ENCODE measurements at places on chromosomes 12 and 14.
A peak's percentile ranks its signal among the peaks of the same experiment; 100 is the strongest.

DNA sequence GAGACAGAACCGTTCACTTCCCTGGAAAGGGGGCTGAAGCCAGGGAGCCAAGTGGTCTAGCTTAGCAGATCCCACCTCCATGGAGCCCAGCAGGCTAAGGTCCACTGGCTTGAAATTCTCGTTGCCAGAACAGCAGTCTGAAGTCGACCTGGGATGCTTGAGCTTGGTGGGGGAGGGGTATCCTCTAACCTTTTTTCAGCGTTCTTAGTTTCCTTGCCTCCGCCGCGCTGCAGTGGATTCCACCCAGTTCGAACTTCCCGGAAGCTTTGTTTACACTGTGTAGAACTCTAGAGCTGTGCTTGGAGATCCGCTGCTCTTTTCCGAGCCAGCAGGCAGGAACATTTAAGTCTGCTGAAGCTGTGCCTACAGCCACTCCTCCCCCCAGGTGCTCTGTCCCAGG, 45.2 kb upstream of the FKBP4 start:
- DNase-seq, result no peak

- no peak for DNase-seq
These were observed 19.1 kb downstream of the TPCN1 start for GRCh38 chr12:113240395-113240794.

DNA sequence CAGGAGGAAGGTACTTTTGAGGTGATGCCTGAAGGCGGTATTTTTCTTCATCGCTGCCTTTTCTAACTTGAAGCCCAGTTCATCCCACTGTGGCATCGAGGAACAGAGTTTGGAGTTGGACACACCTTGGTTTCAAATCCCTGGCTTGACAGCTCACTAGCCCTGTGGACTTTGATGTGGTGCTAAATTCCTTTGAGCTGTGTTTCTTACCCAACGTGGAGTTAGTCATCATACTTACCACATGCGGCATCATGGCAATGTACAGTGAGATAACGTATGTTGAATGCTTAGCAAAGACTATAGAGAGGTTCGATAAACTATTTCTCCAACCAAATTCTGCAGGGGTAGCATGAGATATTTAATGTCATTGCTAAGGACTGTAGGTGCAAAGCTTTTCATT, 3.4 kb downstream of the PLEKHG3 start:
- DNase-seq, result peak; percentile 40

- no peak for DNase-seq
These were observed 531 bp downstream of the DLGAP5 start for GRCh38 chr14:55190906-55191202.

DNA sequence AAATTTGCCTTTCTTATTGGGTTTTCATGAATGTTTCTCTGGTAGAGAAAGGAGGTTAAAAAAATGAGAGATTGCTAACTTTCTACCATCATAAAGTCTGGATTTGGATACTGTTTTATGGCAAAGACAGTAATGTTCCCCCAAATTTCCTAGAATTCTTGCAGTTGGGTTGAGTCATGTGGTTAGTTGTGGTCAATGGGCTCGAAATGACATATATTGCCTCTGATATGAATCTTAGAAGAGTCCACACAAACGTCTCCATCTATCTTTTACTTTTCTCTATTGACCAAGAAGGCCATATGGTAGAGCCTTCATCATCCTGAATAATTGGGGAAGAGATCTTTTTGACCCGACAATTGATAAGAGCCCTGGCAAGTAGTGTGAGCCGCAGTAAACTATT, 119.5 kb upstream of the PMCH start:
- no peak for DNase-seq

GRCh38 chr12:95767703-95768102, 22.9 kb downstream of the NTN4 start:
- DNase-seq, result no peak

- no peak for DNase-seq
These were observed 74.2 kb downstream of the NOC4L start for GRCh38 chr12:132218527-132218875.

DNA sequence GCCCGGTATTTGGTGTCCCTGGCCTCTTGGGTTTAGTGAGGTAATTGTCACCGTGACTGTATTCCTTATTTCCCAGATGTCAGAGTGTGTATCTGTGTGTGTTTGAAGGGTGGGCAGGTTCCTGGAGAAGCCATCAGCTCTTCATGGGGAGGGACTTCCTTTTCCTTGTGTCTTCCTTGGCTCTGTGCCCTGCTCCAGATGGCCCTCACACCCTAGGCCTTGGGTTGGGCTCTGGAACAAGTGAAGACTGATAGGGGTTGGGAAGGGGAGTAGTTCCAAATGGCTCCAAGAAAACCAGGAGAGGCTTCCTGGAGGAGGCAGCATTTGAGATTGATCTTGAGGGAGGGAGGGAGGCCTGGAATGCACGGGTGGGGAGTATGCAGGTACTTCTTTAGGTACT, 43.8 kb upstream of the PRIMA1 start:
- DNase-seq, result no peak

GRCh38 chr12:122878780-122879612, 16.9 kb downstream of the VPS37B start:
- no peak for DNase-seq

DNA sequence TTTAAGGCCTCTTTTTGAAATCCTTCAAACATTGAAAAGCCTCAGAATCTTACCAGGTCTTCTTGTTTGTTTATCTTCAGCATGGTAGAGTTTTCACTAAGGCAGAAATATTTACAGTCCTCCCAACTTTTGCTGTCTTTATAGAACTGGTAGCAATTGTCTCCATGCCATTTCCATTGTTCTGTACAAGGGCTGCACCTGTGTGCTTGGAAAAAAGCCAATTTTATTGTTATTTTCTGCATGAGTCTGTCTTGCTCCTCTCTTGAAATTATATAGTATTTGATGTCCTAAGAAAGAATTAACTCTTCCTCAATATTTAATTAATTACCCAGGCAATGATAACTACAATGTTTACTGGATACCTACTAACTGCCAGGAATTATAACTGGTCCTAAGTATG, 23.3 kb downstream of the CLEC1A start:
- no peak for DNase-seq

GRCh38 chr12:46560874-46561273, 188.3 kb upstream of the SLC38A2 start:
- no peak for DNase-seq

DNA sequence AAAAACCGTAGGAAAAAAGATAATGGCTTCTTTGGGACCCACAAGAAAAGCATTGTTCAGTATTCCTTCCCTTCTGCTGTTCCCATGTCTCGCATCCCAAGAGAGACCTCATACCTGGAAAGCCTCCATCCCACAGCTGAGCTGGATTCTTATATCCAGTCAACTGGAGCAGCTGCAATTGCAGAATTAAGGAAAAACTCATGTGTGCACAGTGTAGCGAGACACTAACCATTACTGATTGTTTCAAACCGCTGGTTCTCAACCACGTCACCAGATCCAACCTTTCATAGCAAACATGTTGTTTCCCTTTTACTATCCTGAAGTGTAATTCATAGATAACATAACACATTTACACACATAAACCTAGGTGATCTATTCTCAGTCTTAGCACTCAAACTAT, 5.5 kb upstream of the RNASE10 start:
- no peak for DNase-seq

- DNase-seq, result no peak
These were observed 67.4 kb downstream of the LGMN start for GRCh38 chr14:92680781-92681650.

- DNase-seq, result no peak
These were observed 37.9 kb upstream of the ST8SIA1 start for GRCh38 chr12:22372277-22372837.

GRCh38 chr12:71867131-71867530, 27.6 kb downstream of the TBC1D15 start:
- no peak for DNase-seq

GRCh38 chr12:13046964-13047363, 2.8 kb downstream of the FAM234B start:
- no peak for DNase-seq

GRCh38 chr12:98274430-98275130, 240.8 kb upstream of the TMPO start:
- no peak for DNase-seq

- DNase-seq, result no peak
These were observed 5.9 kb downstream of the SERPINA6 start for GRCh38 chr14:94317259-94317658.

GRCh38 chr14:53356361-53357150, 203.4 kb upstream of the DDHD1 start:
- no peak for DNase-seq

GRCh38 chr14:97268097-97268496, 470.9 kb downstream of the VRK1 start:
- DNase-seq, result no peak

GRCh38 chr12:49808686-49809380, 19.4 kb downstream of the NCKAP5L start:
- peak; percentile 64 for DNase-seq

GRCh38 chr14:52055167-52055566, 13.7 kb downstream of the NID2 start:
- no peak for DNase-seq

- no peak for DNase-seq
These were observed 72.1 kb downstream of the AVPR1A start for GRCh38 chr12:63078906-63079305.

DNA sequence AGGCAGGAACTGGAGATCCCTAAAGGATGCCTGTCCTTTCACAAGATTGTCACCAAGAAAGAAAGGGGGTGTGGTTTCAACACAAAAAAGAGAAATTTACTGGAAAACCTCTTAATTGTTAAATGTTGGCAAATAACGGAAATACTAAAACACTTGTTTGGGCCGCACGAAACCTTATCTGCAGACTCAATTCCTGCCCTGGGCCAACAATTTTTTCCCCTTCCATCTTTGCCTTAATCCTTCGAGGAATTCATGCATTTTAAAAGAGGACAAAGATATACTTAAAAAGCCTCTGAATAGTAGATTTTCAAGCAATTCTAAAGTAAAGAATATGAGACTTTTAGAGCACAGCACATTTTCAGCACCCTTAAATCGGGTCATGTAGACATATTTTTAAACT, 366.2 kb downstream of the DUSP6 start:
- DNase-seq, result no peak

- no peak for DNase-seq
These were observed 120.5 kb upstream of the NCOR2 start for GRCh38 chr12:124687917-124688316.

GRCh38 chr12:38776647-38777046, 128.7 kb downstream of the CPNE8 start:
- no peak for DNase-seq

DNA sequence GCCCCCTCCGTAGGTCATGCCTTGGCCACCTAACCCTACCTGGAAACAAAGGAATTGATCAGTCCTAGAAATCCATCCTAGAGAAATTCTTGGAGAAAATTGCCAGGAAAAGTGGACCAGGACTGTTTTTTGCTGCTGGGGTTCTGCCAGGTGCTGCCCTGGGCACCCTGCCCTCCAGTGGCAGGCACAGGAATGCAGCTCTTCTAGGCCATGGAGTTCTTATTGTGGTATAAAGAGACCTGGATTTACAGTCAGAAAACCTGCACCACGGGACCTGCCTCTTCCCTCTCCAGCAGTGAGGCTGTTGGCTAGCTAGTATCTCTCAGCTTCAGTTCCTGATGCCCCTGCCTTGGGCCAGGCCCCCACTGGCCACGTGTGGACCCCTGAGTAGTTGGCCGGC, 59.7 kb downstream of the SLC24A4 start:
- no peak for DNase-seq

- DNase-seq, result no peak
These were observed 142.7 kb downstream of the RAD51B start for GRCh38 chr14:67962215-67962644.

- DNase-seq, result no peak
These were observed 33.1 kb upstream of the FBXO34 start for GRCh38 chr14:55238019-55238680.

GRCh38 chr12:65403188-65403587, 124.7 kb downstream of the MSRB3 start:
- DNase-seq, result no peak

- no peak for DNase-seq
These were observed 185.4 kb downstream of the ALG10B start for GRCh38 chr12:38501991-38502390.

DNA sequence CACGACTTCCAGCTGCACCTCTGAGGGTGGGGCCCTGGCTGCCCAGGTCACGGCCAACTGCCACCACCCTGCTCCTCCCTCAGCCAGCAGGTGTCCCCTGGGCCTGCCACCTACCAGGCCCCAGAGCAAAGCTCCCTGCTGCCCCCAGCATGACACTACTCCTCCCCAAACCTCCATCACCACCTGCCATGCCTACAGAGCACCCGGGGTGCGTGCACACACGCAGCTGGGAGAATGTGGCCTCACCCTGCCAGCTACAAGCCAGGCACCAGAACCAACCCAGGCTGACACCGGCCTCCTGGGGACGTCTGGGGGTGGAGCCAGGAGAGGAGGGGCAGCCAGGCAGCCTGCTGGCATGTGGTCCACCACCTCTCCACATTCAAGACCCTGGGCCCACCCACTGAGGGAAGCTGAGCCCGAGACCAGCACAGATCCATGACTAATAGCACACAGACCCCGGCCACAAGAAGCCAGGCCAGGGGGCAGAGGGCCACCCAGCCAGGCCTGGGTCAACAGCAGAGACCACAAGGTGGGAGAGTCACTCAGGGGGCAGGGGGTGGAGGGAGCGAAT, 3.4 kb downstream of the JAG2 start:
- no peak for DNase-seq

DNA sequence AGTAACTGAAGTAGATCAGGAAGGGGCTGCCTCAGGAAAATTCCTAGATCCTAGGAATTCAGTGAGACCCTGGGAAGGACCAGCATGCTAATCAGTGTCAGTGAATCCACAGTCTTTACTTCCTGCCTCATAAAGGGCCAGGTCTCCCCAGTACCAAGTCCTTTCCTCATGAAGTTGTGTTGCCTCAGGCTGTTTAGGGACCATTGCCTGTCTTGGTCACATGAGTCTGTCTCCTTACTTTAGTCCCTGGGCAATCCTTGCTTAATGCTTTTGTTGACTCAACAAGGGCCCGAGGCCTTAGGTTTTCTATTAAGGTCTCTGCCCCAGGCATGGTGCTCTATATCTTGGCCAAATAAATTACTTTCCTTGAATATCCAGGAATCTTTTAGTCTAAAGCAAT, 16.1 kb upstream of the ATF1 start:
- DNase-seq, result no peak

DNA sequence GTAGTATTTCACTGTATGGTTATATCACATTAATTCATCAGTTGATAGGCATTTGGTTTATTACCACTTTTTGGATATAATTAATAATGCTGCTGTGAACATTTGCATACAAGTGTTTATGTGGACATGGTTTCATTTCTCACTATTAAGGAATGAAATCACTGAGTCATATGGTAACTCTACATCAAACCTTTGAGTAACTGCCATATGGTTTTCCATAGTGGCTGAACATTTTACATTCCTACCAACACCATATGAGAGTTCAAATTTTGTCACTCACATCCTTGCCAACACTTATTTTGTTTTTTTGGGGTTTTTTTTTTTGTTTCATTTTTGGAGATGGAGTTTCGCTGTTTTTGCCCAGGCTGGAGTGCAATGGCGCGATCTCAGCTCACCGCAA, 30.2 kb upstream of the EAPP start:
- no peak for DNase-seq

- DNase-seq, result no peak
These were observed 183.9 kb downstream of the ETV6 start for GRCh38 chr12:11833174-11833895.

Data from suprapubic skin (tissue), 4 donors.